Pons (tissue), 1 donor: ENCODE measurements at places on chromosomes 4 and X.

DNA sequence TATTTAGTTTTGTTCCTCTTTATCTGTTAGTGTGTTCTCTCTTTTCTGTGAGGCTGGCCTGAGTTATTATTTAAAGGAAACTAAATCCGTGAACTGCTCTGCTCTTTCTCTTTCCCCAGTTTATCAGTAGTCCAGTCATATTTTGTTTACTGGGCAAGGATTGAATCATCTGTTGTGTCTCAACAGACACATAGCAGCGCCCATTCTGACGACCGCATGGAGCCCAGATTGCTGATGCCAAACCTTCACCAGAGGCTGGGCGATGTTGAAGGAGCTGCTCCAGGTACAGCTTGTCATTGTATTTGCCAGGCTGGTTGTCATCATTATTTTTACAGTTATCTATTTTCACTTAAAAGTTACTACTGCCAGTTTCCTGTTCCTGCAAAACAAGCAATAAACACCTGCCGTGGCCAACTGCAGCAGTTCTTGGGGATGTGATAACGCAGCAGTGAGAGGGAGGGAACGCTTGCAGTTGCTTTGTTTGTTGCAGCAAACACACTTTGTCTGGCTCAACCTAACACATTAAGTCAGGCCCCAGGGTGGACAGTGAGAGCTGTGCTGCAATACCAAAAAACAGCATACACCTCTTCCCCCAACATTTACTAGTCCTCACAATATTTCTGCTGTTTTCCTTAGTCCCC lies 10.1 kb downstream of the REELD1 start:
- DNase-seq: peak; percentile 53

- no peak for DNase-seq
Observed at GRCh38 chr4:94650690-94651089, 107.1 kb upstream of the BMPR1B start.

GRCh38 chr4:187390646-187391045 lies 604.9 kb upstream of the ZFP42 start:
- no peak for DNase-seq

DNA sequence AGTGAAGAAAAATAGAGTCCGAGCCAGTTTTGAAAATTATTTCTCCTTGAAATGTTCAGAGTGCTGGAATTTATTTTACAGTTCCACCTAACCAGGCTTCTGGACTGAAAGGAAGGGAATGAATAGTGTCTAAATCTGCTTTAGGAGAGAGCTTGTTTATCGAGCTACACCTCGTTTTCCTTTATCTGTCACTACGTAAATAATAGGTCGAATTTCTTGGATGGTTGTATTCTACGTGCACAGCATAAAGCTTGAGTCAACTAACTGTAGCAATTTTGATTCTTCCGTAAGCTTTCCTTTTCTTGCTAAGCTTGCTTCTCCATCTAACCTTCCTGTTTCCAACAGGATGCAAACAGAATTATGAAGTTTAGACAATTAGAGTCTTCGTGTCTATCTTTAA lies 48.6 kb downstream of the ADGRL3 start:
- DNase-seq: no peak

- no peak for DNase-seq
Observed at GRCh38 chr4:80073473-80074008, 512 bp upstream of the ANTXR2 start.

DNA sequence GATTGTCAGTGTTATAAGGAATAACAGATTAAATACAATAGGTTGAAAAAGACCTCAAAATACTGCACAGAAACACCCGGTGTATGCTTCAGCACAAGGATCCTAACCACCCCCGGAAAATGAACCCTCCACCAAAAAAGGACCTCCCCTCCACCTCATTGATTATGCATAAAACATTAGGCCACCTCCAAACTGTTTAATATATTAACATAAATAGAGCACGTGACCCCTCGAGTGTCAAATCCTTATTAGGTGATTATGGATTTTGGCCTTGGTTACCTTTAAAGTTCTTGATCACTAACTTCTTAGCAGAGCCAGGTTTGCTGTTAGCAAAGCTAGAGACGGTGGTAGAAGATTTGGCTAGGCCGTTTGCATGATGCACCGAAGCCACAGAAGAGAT lies 958 bp downstream of the CUL4B start:
- DNase-seq: peak; percentile 28

- no peak for DNase-seq
Observed at GRCh38 chr4:165198329-165198728, 9.0 kb upstream of the KLHL2 start.

GRCh38 chr4:117293784-117294183 lies 208.4 kb upstream of the TRAM1L1 start:
- DNase-seq: no peak

DNA sequence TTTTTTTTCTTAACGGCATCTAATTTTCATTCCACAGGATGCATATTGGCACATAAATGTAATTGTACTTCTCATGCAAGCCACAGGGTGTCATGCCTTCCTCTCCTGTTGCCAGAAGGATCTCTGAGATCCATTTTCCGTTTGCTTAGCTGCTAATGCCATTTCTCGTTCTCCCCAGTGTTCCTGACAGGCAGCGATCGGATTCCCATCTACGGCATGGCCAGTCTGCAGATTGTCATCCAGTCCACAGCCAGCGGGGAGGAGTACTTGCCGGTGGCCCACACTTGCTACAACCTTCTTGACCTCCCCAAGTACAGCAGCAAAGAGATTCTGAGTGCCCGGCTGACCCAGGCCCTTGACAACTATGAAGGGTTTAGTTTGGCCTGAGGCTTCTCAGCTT lies 8.9 kb upstream of the NAP1L5 start:
- peak; percentile 87 for DNase-seq

- DNase-seq: peak; percentile 100
Observed at GRCh38 chrX:1452516-1453394, at the start of gene ASMTL. ASMTL (minus strand) TSS chrX:1452909; CDS start chrX:1452840, 69 bp downstream.

- no peak for DNase-seq
Observed at GRCh38 chrX:43564953-43565352, 91.1 kb upstream of the MAOA start.

GRCh38 chrX:8815460-8816065 lies 14.4 kb upstream of the FAM9A start:
- DNase-seq: peak; percentile 35

- no peak for DNase-seq
Observed at GRCh38 chr4:2415881-2416563, 2.4 kb downstream of the ZFYVE28 start.

DNA sequence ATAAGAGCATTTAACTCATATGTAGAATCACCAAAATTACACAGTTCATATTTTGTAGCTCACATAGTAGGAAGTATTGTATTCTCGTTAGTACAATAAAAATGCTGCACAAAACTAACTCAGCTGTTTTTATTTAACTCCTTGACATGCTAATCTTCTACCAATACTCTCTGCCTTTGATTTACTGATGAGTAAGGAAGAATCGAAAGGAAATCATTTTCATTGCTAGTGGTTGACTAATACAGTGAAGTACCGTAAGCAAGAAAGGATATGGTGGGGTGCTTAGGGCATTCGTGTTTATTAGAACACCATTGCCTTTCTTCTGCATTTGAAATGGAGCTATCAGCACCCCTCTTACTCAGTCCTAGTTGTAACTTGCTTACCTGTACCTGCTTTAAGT lies 1239.1 kb upstream of the TENM3 start:
- no peak for DNase-seq

DNA sequence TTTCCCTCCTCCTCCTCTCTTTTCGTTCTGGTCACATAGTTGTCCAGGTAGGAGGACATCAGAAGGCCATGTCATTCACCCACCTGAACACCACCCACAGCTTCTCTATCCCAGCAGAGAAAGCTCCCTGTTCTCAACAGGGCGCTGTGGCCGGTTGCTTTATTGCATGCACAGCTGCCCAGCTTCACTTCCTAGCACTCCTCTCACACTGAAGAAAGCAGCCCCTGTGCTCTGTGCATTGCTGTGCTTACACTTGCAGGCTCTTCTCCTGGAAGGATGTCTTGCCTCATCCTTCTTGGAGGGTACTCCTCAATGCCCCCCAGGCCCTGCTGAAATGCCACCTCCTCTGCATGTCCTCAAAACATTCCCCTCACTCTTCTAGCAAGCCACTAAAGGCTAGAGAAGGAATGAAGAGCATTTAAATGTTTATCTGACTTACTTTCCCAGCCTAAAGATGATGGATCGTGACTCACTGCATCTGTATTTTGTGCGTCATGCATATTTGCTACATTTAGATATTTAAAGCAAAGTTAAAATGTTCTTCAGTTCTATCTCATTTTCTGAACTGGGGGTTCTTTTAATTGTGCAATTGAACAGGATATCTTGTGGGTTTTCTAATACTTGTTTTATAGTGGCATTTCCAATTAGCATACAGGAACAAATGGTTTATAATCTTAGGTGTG lies 186.4 kb upstream of the PUDP start:
- no peak for DNase-seq

DNA sequence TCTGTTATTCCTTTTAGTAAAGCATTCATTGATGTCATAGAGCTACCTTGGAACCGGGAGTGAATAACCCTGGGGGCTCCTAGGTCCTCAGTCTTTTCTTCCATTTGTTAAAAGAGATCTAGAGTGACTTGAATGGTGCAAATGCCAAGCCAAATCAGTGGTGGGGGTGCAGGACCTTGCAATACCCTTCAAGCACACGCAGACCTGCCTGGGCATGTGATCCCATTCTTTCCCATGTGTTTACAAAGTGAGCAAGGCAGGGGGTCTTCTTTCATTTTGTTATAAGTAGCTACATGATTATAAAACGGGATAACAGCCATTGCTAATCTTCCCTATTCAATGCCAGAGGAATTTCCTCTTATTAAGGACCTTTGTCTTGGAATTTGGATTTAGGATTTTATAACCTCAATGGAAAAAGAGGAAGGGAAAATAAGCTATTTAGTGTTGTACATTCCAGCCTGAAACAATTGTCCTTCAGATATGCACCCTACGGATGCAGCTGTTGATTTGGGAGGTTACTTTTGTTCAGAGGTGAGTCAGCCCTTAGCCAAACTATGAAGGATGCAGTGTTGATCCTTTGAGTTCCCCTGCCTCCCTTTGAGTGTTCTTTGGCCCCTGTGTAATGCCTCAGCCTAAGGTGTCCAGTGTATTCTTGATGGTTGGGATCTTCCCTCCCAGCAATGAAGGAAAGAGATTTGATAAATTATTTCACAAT lies 623.8 kb upstream of the HTR2C start:
- no peak for DNase-seq

GRCh38 chr4:183658362-183659028 lies 490 bp downstream of the RWDD4 start:
- DNase-seq: peak; percentile 14

DNA sequence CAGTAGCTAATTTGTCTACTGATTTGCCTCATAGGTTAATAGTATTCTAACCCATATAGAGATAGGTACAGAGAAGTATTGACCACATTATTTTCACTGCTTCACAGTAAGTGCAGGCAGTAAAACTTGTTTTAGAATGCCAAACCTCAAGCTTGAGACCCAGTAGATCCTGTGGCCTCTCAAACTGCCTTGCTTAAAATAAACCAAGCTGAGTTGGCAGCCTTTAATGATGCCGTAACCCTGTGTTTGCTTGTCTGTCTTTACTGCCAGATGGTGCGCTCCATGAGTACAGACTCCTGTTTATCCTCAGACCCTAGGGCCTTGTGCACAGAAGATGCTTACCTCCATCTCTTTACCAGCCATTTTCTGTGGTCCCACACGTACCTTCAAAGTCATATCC lies 50.8 kb downstream of the ANXA3 start:
- no peak for DNase-seq

GRCh38 chr4:144399927-144400326 lies 246.0 kb upstream of the HHIP start:
- DNase-seq: no peak

DNA sequence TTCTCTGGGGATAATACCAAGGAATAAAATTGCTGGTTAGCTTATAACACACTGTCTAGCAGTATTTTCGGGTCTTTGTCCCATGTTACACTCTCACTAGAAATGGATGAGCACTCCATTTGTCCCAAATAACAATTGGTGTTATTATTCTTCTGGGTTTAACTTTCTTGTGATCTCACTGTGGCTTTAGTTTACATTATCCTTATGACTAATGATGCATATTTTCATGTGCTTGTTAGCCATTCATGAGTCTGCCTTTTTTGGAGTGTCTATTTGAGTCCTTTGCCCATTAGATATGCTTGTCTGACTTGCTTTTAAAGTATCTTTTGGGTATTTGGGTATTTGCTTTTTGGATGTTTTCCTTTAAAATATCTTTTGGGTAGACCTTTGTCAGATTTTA lies 372.9 kb upstream of the TENM3 start:
- DNase-seq: no peak

DNA sequence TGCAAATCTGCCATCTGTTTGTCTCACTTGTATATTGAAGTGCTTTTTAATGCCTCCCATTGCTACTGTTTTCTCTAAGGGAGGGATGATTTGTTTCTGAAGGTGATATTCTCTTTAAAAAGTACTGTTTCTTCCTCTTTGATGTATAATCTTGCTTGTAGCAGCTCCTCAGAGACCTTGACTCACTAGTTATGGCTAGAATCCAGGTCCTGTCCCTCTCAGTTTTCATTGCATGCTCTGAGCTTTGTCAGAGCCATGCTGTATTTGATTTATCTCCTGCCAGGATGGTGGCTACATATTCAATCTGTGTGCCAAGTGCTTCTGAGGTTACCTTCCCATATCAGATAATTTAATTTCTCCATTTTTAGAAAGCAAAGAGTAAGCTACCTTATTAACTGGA lies 56.0 kb downstream of the GLUD2 start:
- DNase-seq: no peak

DNA sequence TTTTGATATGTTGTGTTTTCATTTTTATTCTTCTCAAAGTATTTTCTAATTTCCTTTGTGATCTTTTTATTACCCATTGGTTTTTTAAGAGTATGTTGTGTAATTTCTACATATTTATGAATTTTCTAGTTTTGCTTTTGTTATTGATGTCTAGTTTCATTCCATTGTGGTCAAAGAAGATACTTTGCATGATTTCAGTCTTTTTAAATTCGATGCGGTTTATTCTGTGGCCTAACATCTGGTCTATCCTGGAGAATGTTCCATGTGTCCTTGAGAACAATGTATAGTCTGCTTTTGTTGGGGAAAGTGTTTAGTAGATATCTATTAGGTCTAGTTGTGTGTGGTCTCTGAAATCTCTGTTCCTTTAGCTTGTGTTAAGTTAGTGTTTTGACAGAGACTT lies 46.2 kb downstream of the PPEF1 start:
- DNase-seq: no peak

DNA sequence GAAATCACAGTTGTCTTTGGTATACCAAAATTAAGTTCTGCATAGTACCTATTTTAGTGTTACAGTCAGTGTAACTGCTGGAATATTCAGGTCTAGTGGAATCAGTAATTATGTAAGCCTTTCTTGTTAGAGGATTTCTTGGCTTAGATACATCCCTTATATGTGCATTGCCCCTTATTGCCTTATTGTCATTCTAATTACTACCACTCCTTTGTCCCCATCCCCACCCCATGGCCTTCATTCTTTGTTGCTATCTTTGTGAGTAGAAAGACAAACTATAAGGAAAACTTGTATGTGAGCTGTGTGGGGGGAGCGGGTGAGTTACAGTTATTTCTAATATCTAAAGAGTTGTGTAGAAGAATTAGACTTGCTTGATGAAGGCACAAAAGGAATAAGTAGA lies 36.9 kb upstream of the RPA4 start:
- DNase-seq: no peak

DNA sequence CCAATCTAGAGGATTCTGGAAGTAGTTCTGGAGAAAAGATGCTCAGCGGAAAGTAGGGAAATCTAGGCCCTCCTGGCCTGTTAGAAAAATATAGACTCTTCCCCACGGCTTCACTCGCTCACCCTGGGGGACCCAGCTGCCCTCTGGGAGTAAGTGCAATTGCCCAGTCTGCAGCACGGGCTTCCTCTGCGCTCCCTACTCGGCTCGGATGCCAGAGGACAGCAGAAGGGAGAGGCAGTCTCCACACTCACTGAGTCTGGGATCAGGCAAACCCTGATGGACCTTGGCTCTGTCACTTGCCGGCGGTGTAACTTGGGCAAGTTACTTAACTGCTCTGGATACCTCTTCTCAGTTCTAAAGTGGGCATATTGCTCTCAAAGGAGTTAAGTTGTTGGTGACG lies 2.1 kb downstream of the SHISA3 start:
- no peak for DNase-seq
